Activated CD4-positive, alpha-beta T cell treated with anti-CD3 and anti-CD28 coated beads for 48 hours (primary cell): ENCODE measurements at places on chromosomes 16 and 17.

- no peak for DNase-seq
Measured at GRCh38 chr17:73952082-73952479, 251.4 kb upstream of the RPL38 start.

DNA sequence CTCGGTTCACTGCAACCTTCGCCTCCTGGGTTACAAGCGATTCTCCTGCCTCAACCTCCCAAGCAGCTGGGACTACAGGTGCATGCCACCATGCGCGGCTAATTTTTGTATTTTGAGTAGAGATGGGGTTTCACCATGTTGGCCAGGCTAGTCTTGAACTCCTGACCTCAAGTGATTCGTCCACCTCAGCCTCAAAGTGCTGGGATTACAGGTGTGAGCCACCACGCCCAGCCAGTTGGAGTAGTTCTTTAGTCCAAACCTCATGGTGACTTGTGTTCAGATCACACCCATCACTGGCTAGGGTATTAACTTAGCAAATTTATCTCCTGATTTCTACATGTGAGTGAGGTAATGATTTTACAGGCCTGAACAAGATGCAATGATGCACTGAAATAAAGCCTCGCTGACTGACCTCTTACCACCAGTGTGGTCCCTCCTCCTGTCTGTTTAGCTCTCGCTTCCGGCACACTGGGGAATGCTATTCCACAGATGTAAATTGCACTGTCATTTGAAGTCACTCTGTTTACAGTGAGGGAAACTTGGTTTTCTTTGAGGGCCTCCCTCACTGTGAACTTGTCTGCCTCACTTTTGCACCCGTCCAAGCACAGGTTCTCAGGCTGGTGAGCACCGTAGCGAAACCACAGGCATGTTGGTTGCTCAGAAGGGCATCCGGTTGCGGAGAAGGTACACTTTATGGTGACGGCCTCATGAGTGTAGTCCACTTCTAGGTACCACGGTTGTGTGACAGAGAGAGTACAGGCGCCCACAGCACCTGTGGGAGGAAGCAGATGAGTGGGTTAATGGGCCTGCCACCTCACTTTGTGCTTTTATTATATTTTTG is 5.5 kb downstream of the IGSF6 start:
- peak; percentile 85 for DNase-seq

DNA sequence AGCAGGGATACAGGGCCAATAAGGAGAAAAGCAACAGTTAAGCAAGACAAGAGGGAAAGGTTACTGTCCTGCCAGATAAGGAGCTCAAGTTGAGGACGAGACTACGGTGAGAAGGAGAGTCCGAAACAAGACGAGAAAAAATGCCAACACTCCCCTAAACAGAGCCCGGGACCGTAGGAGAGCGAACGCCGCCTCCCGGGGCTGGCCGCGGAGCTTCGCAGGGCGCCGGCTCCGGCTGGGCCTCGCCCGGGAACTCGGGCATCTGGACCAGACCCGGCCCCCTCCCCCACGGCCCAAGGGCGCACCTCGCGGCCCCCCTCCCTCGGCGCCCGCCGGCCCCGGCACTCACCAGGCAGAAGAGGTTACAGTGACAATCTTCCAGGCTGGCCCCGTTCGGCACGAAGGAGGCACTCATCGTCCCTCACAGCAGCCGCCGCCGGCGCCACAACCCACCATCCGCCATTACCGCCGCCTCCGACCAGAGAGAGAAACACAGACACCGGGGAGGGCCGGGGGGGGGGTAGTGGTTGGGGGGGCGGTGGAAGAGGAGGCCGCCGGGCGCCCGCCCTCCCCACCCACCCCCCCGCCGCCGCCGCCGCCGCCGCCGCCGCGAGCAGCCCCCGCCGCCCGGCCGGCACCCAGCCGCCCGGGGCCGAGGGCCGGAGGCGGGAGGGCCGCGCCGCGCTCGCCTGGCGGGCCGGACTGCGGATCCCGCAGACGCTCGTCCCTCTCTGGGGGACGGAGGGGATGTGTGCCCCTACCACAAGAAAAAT is at the start of gene MED13:
TSS of gene MED13 (minus strand) at position 488 of the 773 bp plus-strand sequence. CDS start at position 415, 73 bp downstream.
- peak; percentile 64 for DNase-seq

DNA sequence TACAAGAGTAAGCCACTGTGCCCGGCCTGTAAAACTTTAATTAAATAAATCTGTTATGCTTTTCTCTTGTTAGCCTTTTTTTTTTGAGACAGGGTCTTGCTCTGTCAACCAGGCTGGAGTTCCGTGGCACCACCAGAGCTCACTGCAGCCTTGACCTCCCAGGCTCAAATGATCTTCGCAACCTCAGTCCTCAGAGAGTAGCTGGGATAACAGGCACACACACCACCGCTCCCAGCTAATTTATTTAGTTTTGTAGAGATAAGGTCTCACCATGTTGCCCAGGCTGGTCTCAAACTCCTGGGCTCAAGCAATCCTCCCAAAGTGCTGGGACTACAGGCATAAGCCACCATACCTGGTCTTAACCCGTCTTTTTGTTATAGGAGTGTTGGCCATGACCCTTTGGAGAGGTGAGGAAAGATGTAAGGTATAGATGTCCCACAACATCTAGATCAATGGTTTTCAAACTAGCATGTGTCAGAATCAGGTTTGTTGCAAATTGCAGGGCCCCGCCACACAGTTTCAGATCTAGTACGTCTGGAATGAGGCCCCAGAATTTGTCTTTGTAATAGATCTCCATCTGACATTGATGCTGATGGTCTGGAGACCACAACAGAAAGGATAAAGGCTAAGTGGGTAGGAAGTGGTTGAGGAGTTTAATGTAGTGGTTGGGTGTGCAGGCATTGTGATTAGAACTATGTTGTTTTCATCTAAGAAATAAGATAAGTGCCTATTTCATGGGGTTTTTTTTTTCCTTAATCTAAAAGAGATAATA is 4.3 kb upstream of the GGA2 start:
- peak; percentile 43 for DNase-seq

DNA sequence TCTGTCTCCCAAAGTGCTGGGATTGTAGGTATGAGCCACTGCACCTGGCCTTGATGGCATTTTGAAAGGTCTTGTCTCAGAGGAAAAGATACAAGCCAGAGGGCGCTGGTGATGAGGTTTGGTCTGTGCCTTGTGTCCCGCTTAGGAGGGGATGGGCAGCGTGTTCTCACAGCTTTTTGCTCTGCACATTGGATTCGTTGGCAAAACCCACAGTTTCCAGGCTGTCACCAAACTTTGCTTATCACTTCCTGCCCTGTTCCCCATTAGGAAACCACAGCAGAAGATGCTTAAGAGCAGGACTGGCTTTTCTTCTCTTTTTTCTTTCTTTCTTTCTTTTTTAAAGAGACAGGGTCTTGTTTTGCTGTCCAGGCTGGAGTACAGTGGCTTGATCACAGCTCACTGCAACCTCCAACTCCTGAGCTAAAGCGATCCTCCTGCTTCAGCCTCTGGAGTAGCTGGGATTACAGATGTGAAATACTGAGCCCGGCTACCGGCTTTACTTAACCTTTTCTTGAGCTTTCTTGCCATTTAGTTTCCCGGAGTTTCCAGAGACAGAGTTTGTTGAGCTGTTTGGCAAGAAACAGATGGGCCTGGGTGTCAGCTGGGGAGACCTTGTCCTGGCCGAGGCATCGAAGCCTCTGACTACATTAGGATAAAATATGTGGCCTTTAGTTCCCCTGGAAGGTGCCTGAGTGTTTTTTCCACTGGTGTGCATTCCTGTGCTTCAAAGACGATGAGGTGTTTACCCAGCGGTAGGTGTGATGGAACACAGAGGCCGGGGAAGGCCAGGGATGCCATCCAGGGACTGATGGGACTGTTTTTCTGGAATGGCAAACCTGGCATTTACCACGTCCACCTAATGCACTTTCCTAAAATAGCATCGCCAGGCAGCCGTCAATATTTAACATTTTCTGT is 112.9 kb downstream of the ABCC1 start:
- DNase-seq = no peak

DNA sequence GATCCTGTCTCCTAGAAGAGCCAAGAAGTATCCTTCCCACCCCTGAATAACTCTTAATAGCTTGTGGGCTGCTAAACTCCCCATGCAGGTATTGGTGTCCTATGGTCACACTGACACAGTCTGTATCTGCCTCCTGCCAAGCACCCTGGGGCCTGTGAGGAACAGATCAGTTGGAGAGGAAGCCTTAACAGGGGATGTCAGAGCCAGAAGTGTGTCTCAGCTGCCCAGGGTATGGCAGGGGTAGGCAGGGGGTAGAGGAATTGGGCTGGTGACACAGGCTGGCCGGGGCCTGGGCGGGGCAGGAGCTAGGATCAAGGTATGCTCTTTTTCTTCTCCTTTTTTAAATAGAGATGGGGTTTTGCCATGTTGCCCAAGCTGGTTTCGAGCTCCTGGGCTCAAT is 44.7 kb downstream of the DDX19A start:
- no peak for DNase-seq

DNA sequence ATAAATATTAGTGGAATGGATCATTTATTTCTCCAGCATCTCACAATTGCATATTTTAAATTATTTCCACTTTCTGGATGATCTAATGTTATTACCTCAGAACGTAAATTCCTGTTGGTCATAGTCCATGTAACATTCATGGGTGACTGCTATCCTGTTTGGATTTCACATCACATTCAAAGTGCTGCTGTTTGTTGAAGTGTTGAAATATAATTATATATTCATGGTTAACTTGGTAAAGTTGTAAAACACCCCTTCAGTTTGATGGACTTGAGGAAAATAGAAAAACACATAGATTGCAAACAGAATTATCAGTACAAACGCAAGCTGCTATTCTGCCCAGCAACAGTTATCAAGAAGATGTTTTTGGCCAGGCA is 59.6 kb downstream of the TANGO6 start:
- no peak for DNase-seq

- no peak for DNase-seq
Measured at GRCh38 chr16:11990702-11991390, 14.3 kb downstream of the SNX29 start.
